ENCODE measurements at places on chromosomes 12 and 14.
A peak's percentile ranks its signal among the peaks of the same experiment; 100 is the strongest.

DNA sequence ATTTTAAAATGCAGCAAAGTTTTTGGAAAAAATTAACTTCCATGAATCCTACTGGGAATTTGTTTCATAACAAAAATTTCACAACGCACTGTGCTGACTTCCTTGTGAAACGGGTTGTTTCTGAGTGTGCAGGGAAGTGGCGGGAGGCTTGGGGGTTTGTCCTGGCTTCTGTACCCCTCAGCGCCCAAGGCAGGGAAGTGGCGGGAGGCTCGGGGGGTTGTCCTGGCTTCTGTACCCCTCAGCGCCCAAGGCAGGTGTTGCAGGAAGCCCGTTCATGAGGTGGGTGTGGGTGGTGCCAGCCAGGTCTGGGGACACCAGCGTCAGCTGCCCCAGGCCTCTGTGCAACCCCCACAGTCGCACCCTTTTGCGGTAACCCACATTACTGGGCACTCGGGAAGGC is 25.1 kb downstream of the ADGRD1 start:
- DNase-seq: no peak

DNA sequence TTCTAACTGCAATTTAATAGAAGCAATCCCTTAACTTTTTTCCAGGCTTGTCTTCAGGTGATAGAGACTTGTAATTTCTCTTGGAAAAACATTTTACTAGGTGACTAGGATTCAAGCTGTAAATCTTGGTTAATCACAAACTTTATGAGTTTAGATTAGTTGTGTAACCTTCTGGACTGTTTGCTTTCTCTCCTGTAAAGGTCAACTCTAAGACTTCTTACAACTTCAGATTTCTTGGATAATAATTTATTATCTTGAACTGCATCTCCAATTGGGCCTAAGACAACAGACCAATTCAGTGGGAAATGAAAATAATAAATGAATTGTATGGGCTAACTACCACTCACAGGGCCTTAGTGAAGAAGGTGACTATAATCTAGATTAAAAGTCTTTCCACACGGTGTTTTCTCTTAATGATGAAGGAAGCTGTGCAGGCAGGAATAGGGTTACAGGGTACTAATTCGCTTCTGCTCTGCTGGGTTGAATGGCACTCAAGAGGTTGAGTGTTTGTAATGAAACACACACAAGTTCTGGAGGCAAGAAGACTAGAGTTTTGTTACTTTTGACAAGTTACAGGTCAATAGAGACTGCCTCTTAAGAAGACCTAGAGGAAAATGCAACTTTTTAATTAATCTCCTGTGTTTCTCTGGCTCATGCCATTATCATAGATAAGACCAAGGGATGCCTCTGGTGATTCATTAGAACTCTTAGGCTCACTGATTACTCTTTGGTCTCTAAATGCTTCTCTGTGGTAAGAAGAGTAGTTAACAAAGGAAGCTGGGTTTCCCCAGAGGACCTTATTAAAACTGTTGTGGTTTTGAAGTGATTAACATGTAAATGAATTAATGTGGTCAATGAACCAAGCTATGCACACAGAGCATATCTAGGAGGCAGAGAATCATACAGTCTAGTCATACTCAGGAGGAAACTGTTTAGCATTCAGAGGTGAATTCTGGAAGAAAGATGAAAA is 30.0 kb upstream of the OR4E1 start:
- DNase-seq: no peak

DNA sequence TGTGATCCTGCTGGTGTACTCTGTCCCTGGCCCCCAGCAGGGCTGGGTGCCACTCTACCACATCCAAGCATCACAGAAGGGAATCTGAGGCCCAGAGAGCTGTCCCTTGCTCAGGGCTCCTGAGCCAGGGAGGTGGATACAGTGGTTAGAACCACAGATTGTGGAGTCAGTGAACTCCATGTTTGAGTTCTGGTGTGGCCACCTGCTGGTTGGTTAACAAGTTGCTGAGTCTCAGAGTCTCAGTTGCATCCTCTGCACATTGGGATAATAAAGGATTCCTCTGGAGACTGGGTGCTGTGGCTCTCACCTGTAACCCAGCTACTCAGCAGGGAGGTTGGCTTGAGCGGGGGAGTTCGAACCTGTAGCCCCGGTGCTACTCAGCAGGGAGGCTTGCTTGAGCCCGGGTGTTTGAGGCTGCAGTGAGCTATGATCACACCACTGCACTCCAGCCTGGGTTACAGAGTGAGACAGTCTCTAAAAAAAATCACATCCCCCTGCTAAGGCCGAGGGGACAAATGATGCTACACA is 39.4 kb downstream of the MVK start:
- no peak for DNase-seq

GRCh38 chr14:28381656-28382055 is 384.9 kb upstream of the FOXG1 start:
- DNase-seq: no peak

GRCh38 chr14:86334355-86334754 is 804.4 kb downstream of the FLRT2 start:
- DNase-seq: no peak

DNA sequence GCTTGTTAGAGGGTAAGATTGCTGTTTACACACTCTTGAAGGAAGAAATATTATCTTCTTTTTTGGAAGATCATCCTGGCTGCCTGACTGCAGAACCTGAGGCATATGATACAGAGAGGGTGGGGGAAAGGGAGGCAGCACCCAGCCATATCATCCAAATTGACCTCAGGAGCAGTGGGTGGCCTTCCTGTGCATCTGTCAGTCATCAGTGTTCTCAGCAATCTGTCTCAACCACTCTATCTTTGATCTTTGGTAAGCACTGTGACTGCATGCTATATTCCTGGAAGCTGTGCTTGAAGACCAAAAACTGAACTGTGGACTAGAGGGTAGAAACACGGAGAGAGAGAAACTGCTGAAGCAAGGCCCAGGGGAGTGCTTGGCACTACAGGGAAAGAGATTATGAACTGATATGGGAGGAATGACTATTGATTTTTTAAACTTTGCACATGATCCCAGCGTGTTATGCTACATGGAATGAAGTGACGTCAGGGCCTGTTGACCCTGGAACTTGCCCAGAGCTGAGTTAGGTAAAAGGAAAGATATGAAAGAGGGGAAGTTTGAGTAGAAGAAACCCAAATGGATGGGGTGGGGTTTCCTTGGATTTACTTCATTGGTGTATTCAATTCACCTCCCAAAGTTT is 171.5 kb downstream of the ASCL1 start:
- no peak for DNase-seq

DNA sequence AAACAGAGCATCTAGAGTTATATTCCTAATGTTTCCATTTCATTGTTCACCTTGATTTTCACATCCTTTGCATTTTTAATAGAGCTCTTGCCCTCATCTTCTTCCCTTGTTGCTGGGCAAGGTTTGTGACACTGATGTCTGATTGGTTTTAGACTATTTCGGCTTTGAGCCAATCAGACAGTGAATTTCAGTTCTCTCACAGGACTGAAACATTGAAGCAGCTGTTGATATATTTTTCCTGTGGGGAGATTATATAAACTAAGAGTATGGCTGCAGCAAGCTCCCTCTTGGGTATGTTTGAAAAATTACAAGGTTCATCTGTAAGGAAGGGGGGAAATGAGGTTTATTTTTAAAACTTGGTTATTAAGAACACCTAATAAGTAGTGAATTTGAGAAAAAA is 51.2 kb downstream of the ATF7IP start:
- DNase-seq: peak; percentile 54

- DNase-seq: no peak
These were observed 67.2 kb upstream of the HMGA2 start for GRCh38 chr12:65756956-65757511.

- no peak for DNase-seq
These were observed 30.4 kb downstream of the MMAB start for GRCh38 chr12:109542876-109543275.

- DNase-seq: no peak
These were observed 37.3 kb upstream of the ZDHHC17 start for GRCh38 chr12:76726626-76727025.

- DNase-seq: no peak
These were observed 18.2 kb upstream of the BCAT1 start for GRCh38 chr12:24966951-24967564.

DNA sequence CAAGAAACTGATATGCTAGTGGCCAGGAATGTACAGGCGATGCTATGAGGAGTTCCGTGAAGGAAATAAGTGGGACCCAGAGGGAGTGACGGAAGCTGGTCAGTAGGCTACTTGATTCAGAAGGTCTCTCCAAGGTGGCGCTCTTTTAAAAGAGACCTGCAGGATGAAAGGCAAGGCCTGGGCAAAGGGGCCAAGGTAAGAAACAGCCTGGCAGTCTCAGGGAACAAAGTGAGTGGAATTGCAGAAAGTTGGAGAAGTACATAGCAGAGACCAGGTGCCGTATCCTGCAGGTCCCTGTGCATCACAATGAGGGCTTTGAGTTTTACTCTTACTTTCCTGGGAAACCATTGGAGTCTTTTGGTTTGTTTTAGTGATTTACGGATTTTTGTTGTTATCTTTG is 905.6 kb downstream of the BCL11B start:
- no peak for DNase-seq

DNA sequence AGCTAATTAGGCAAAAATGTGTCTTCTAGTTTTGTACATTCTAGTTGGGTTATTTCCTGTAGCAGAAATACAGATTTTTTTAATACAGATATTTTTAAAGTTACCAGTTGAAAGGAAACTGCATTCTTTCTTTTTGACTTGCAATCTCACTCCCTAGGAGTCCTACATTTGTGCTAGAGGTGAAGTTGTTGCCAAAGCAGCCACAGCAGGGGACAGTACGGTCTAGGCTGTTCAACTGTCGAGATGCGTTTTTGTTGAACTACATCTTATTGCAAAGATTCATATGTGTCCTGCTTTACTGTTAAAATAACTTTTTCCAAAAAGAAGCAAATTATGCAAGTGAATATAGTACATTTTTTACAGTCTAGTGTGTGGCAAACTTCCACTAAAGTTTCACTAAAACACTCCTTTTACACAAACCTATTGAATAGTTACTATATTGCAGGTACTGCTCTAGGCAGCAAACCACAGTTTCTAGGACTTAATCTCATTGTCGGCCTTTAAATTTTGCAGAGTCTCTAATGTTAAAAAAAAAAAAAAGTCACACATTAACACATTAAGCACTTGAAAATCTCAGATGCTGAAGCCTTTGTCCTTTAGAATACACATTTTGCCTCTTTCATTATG is 30.2 kb upstream of the SRGAP1 start:
- DNase-seq: no peak

- DNase-seq: no peak
These were observed 23.0 kb downstream of the TNFAIP2 start for GRCh38 chr14:103146141-103146709.

DNA sequence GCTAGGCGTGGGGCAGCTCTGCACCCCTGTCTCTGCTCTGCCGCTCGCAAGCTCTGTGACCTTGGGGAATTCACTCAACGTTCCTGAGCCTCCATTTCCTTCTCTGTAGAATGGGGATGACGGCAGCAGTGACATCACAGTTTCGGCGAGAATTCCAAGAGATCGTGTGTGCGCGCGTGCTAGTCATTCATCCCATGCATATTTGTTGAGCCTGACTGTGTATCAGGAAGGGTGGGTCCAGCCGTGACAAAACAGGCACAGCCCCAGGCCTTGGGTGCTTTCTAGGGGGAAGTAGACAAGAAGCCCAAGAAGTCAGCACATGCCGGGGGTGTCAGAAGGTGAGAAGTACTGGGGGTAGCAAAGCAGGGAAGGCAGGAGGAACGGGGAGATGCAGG is 145.6 kb upstream of the NCOR2 start:
- no peak for DNase-seq

GRCh38 chr14:101226265-101226602 is 322.7 kb upstream of the RTL1 start:
- DNase-seq: no peak

- DNase-seq: no peak
These were observed 12.9 kb upstream of the SLC24A4 start for GRCh38 chr14:92309968-92310530.

GRCh38 chr14:94403312-94403932 is 15.0 kb upstream of the SERPINA1 start:
- DNase-seq: no peak

- DNase-seq: no peak
These were observed 30.5 kb downstream of the SH2B3 start for GRCh38 chr12:111436266-111436665.

DNA sequence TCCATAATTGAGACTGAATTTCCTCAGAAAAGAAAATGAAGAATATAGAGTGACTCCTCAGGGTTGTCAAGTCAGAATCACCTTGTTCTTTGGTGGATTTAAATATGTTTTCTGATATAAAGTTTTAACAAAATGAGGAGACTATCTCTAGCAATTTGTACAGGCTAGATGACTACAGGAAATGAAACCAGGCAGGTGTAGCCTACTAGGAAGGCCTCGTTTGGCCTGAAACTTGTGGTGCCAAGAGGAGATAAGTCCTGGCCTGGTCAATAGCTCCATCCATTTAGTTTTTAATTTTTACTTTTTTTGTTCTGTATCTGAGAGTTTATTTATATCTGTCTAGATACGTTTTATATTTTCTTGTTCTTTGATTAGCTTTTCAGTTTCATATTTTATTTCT is 41.5 kb downstream of the SNAPC1 start:
- DNase-seq: no peak

GRCh38 chr14:42378880-42379279 is 772.2 kb downstream of the LRFN5 start:
- DNase-seq: no peak

- peak; percentile 11 for DNase-seq
These were observed 69.3 kb downstream of the SERPINA3 start for GRCh38 chr14:94681300-94682060.

DNA sequence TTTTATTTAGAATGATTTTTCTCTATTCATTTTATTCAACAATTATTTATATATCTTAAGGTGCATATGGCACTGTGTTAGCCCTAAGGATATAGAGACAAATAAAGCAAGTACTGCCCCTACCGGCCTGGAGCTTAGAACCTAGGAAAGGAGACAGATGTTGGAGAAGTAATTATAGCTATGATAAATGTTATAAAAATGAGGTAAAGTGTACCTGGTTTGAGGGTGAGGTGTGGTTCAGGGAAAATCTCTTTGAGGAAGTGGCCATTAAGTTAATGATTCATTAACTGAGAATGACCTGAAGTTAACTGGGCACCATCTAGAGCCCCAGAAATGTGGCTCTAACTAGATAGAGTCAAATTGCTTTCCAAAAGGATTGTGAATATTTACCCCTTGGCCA is 31.9 kb downstream of the CDKL1 start:
- no peak for DNase-seq
